ENCODE measurements at places on chromosomes 13 and 19.

- no peaks in the 10 kb centered on the region for H3K27me3 ChIP-seq
- no peak for DNase-seq
- no peaks in the 10 kb centered on the region for H3K4me1 ChIP-seq
- no peaks in the 10 kb centered on the region for H3K36me3 ChIP-seq
- H3K27ac ChIP-seq = no peak overlapping the region
Observed at GRCh38 chr13:29160862-29161261, 340.7 kb downstream of the MTUS2 start.

- no peaks in the 10 kb centered on the region for H3K36me3 ChIP-seq
- H3K27ac ChIP-seq = no peak overlapping the region
- no peaks in the 10 kb centered on the region for H3K4me1 ChIP-seq
- H3K4me3 ChIP-seq = no peak overlapping the region
- no peak for DNase-seq
Observed at GRCh38 chr13:98189841-98190505, 12.9 kb upstream of the RNF113B start.

GRCh38 chr13:110423689-110424302 lies 116.7 kb downstream of the COL4A2 start:
- no peaks in the 10 kb centered on the region for H3K27me3 ChIP-seq
- no peak for DNase-seq
- no peak overlapping the region for H3K4me3 ChIP-seq
- 0 out of 2 replicates have a peak, but pooled peaks cover 1% of the 10 kb centered on the region for H3K4me1 ChIP-seq

GRCh38 chr13:43988302-43988701 lies 108.6 kb downstream of the LACC1 start:
- no peaks in the 10 kb centered on the region for H3K36me3 ChIP-seq
- H3K27me3 ChIP-seq = no peaks in the 10 kb centered on the region
- no peak overlapping the region for H3K4me3 ChIP-seq

DNA sequence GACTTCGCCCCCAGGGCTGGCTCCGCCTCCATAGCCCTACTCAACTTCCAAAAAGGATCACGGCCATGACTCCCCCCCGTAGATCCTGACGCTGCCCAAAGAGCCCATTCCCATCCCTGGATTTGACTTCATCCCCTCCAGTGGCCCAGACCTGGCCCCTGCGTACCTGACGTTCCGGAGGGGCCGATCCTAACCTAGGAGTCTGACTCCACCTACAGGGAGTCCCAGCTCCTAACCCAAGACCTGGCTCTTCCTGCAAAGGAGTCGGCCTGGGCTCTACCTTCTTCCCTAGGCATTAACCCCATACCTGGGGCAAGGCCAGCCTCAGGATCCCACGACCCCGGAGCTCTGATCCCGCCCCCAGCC lies 10.8 kb downstream of the STAP2 start:
- no peaks in the 10 kb centered on the region for H3K27me3 ChIP-seq
- no peak overlapping the region for H3K27ac ChIP-seq
- DNase-seq = no peak
- H3K4me1 ChIP-seq = peaks cover 4% of the 10 kb centered on the region
- H3K4me3 ChIP-seq = peak overlapping the region; percentile 21

- H3K4me3 ChIP-seq = peak overlapping the region; percentile 14
- H3K27ac ChIP-seq = no peak overlapping the region
- 0 out of 2 replicates have a peak, but pooled peaks cover 4% of the 10 kb centered on the region for H3K36me3 ChIP-seq
- DNase-seq = peak; percentile 67
- peaks cover 3% of the 10 kb centered on the region for H3K4me1 ChIP-seq
Observed at GRCh38 chr19:3276341-3276799, 51.9 kb downstream of the CELF5 start.

DNA sequence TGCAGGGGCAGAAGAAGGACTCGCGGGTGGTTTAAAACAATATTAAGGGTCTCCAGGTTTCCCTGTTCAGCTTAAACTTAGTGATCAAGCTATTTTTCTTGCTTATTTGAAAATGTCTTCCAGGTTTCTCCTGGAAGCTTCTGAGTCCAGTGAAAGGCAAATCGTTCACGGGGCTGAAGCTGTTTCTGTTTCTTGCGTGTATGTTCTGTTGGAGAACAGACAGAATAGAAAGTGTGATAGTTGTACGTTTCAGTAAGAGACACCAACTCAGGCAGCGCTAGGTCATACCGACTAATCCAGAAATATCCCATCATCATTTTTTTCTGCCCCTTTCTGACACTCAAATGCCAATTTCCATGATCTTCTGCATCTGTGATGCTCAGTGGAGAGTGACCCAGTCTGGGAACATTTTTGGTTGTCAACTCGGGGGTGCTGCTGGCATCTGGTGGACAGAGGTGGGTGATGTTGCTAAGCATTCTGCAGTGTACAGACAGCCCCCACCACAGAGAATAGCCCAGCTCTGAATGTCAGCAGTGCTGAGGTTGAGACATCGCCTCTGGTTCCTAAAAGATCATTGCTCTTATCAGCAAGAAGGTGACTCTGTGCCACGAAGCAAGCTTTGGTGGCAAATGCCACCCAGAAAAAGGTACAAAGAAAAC lies 4.3 kb downstream of the KLF2 start:
- no peak overlapping the region for H3K27ac ChIP-seq
- peaks cover 4% of the 10 kb centered on the region for H3K4me1 ChIP-seq
- peaks cover 35% of the 10 kb centered on the region for H3K27me3 ChIP-seq
- no peak overlapping the region for H3K4me3 ChIP-seq

DNA sequence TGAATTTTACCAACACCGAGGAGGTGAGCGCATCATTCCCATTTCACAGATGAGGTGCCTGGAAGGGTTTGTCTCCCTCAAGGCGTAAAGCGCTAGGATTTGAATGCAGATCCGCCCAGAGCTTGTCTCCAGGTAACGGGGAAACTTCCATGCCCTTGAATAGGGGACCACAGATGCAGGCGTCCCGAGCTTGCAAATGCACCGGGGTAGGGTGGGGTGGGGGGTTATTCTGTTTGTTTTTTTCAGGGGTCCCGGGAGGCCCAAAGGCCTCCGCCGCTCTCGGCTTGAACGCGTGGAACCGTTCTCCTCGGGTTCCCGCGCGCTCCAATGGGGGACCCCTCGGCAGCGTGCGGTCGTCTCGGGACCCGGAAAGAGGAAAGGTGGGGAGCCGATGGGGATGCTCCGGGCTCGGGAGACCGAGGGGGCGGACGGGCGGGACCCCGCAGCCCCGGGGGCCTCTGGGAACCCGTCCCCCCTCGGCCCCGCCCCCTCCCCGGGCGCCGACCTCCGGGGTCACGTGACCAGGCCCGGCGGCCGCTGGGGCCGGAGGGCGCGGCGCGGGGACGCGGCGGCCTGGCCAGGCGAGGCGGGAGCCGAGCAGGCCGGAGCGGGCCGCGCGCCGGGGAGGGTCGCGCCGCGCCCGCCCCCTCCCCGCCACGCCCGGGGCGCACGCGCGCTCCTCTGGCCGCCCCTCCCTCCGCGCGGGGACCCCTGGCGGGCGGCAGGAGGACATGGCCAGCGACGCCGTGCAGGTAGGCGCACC lies at the start of gene PKN1:
Gene PKN1 (plus strand): TSS at position 516 of the 763 bp plus-strand sequence. CDS start 216 bp downstream, at position 732.
- H3K36me3 ChIP-seq = no peaks in the 10 kb centered on the region
- no peak for DNase-seq
- H3K27ac ChIP-seq = no peak within 1 kb of the TSS
- H3K4me1 ChIP-seq = peaks cover 4% of the 10 kb centered on the region
- no peaks in the 10 kb centered on the region for H3K27me3 ChIP-seq

DNA sequence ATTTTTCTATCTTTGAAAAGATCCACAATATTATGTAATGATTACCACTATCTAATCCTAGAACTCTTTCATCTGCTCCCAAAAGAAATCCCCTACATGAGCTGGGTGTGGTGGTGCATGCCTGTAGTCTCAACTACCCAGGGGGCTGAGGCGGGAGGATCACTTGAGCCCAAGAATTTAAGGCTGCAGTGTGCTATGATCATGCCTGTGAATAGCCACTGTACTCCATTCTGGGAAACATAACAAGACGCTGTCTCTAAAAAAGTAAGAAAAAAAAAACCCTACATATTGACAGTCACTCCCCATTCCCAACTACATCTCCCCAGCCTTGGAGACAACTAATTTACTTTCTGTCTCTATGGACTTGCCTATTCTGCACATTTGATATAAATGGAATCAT lies 1.1 kb upstream of the ZNF226 start:
- no peak for DNase-seq
- H3K4me1 ChIP-seq = no peaks in the 10 kb centered on the region
- H3K27ac ChIP-seq = no peak overlapping the region
- H3K27me3 ChIP-seq = no peaks in the 10 kb centered on the region
- H3K4me3 ChIP-seq = no peak overlapping the region
- H3K36me3 ChIP-seq = no peaks in the 10 kb centered on the region

DNA sequence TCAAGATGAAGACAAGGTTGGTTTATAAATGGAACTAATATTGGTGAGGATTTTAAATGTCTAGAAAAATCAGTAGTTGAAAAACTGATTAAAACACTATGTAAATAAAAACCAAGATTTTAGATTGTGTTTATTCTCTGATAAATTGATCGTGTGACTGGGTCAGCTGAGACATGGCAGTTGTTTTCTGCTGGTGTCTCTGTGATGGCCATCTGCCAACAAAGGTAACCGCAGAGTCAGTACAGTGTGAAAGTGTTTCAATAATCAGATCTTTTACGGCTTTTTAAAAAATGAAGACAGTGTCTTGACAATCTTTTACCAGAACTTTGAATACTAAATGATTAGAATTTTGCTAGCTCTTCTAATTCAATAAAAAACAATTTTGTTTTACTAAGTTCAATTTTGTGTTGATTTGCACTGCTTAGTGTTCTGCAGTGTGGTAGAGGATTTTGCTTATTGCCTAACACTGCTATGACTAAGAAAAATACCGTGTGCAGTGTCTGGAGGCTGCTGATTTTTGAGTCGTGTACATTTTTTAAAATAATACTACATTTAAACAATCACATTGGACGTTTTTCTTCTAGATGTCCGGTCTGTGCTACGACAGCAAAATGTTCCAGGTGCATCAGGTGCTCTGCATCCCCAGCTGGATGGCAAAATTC lies 32.7 kb upstream of the GPR183 start:
- 0 out of 2 replicates have a peak, but pooled peaks cover 1% of the 10 kb centered on the region for H3K4me1 ChIP-seq
- no peak overlapping the region for H3K27ac ChIP-seq
- H3K36me3 ChIP-seq = 0 out of 2 replicates have a peak, but pooled peaks cover 5% of the 10 kb centered on the region
- H3K27me3 ChIP-seq = no peaks in the 10 kb centered on the region

DNA sequence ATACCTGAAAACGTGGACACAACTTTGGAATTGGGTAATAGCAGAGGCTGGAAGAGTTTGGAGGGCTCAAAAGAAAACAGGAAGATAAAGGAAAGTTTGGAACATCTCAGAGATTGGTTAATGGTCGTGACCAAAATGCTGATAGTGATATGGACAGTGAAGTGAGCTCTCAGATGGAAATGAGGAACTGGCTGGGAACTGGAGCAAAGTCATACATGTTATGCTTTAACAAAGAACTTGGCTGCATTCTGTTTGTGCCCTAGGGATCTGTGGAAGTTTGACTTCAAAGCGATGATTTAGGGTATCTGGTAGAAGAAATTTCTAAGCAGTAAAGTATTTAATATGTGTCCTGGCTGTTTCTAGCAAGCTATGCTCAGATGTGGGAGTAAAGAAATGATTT lies 136.2 kb downstream of the DNAJC3 start:
- DNase-seq = no peak
- H3K4me1 ChIP-seq = 0 out of 2 replicates have a peak, but pooled peaks cover 1% of the 10 kb centered on the region
- no peaks in the 10 kb centered on the region for H3K36me3 ChIP-seq
- H3K27me3 ChIP-seq = no peaks in the 10 kb centered on the region
- no peak overlapping the region for H3K4me3 ChIP-seq

- H3K27ac ChIP-seq = no peak overlapping the region
- H3K27me3 ChIP-seq = no peaks in the 10 kb centered on the region
- H3K4me1 ChIP-seq = no peaks in the 10 kb centered on the region
- no peak for DNase-seq
- H3K4me3 ChIP-seq = no peak overlapping the region
Observed at GRCh38 chr19:29578349-29578748, 27.7 kb upstream of the POP4 start.

DNA sequence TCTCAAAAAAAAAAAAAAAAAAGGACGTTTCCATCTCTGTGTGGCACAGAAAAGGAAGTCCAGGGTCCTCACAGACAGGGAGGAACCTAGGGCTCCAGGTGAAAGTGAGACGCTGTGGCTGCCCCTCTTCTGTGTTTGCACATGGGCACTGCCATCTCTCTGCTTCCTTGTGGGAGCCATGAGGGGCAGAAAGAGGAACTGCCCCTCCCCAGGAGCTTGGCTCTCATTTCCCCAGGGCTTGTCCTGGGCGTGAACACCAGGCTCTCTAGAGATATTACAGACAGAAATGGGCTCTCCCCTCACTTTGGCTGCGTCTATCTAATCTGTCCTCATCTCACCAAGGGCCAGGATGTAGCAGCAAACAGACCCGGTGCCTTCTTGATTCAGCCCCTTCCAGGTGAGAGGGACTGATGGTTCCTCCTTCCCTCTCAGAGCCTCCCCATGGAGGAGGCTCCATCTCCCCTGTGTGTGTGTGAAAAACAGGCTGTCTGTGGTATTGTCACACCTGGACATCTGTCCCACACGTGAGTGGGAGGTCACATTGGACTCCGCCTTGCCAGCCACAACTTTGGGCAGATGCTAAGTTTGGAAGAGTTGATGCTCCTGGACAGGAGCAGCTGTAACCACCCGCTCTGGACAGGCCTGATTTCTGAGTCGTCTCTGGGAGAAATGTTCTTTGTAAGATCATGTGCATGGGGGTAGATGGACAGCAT lies 840 bp upstream of the LILRA4 start:
- H3K36me3 ChIP-seq = no peaks in the 10 kb centered on the region
- no peak overlapping the region for H3K27ac ChIP-seq
- H3K4me3 ChIP-seq = no peak overlapping the region
- H3K4me1 ChIP-seq = no peaks in the 10 kb centered on the region
- no peaks in the 10 kb centered on the region for H3K27me3 ChIP-seq

DNA sequence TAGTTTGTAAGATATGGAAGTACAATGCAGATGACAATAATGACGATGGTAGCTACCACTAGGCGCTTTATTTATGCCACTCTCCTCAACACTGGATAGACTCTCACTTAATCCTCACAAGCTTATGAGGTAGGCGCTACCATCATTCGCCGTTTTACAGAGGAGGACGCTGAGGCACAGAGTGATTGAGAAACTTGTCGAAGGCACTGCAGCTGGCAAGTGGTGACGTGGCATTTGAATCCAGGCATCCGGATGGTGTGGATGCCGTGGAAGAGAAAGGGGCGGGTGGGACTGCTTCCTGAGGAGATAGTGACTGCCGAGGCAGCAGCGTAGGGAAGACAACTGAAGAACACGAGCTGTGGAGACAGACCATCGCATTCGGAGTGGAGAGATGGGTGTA lies 1.3 kb upstream of the RPS9 start:
- H3K27ac ChIP-seq = no peak overlapping the region
- peaks cover 25% of the 10 kb centered on the region for H3K36me3 ChIP-seq
- DNase-seq = no peak
- H3K4me3 ChIP-seq = no peak overlapping the region

- H3K36me3 ChIP-seq = no peaks in the 10 kb centered on the region
- no peak for DNase-seq
- H3K4me1 ChIP-seq = no peaks in the 10 kb centered on the region
- H3K27ac ChIP-seq = no peak overlapping the region
Observed at GRCh38 chr19:50599427-50599826, 31.2 kb upstream of the LRRC4B start.
